C1 segment of cervical spinal cord (tissue), 14 donors: ENCODE measurements at places on chromosomes 6 and 20.

DNA sequence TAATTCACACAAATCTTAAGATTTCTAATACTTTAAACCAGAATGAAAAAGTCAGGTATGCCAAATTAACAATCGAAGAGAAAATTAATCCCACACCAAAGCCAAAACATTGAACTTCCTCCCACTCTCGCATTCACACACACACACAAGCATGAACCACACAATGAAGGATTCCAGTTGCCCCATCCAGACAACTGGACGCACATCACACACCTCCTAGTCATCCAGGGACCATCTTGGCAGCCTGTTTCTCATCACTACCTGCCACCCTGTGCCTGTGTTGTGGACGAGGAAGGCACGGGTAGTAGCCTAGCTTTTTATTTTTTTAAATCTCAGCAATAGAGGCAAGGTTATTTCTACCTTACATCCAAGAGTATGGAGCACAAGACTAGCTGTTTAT is 15.2 kb downstream of the B4GALT5 start:
- DNase-seq: no peak

- DNase-seq: no peak
Observed at GRCh38 chr20:8505476-8506200, 373.6 kb downstream of the PLCB1 start.

- DNase-seq: no peak
Observed at GRCh38 chr6:151260205-151260604, 20.4 kb downstream of the AKAP12 start.

- no peak for DNase-seq
Observed at GRCh38 chr20:61936701-61937131, 129.0 kb downstream of the TAF4 start.

GRCh38 chr6:43921039-43921438 is 151.0 kb downstream of the VEGFA start:
- no peak for DNase-seq

- peak; percentile 55 for DNase-seq
Observed at GRCh38 chr20:32052778-32053362, 828 bp downstream of the HCK start.

DNA sequence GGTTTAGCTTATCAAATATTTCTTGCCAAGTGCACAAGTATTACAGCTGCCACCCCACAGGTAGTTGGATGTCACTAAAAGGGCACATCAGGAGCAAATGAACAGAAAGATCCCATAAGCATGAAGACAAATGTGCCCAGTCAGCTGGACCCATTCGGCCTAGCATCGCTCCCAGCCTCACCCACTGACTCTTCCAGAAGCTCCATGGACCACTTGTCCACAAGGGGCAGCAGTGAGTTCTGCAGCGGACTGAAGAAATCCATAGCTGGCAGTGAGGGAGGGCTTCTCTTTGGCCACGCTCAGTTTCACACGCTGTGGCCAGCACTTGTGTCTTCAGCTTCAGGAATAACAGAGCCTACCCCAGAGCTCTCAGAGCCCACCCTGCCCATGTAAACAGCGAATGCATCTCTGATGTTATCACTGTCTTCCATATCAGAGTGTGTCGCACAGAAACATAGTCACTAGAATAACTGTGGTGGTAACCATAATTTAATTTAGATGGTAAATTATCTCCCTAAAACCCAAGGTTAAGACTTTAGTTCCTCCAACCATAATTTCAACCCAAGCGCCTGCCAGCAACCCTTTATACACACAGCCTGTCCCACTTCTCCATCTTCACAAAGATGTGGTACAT is 15.8 kb downstream of the CGA start:
- peak; percentile 30 for DNase-seq

GRCh38 chr20:49037962-49038387 is 8.1 kb upstream of the CSE1L start:
- no peak for DNase-seq

DNA sequence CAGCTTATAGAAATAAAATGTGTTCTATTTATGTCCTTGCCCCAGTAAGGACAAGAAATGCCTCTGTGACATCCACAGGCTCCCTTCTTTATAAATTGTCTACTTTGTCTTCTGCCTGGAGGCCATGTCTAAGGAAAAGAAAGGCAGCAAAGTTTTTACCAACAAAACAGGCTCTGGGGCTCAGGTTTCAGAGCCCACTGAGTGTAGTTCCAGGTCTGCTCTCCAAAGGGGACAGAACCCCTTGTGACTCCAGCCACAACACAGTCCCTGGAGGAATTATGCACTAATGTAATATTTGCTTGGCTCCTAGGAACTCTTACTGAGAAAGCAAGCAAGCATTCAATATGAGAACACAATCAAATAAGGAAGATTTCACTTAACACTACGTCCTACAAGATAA is 80.1 kb downstream of the PAK5 start:
- no peak for DNase-seq

- DNase-seq: no peak
Observed at GRCh38 chr6:33958526-33959328, 154.9 kb upstream of the MLN start.

DNA sequence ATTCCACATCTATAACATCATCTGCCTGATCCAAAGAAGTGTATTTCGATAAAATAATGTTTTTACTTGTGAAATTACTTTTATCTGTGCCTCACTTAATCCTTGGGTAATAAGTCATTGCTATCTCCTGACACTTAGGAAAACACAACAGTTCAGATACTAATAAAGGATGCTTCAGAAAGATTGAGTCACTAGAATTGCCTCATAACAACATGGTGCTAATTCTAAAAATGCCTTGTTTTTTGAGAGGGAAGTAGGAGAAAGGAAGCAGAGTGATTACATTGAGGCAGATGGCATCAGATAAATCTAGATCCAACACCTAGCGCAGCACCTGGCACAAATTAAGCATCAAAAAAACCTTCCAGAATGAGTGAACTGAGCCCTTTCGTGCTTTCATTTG is 69.0 kb downstream of the NCOA7 start:
- no peak for DNase-seq

- no peak for DNase-seq
Observed at GRCh38 chr6:89351671-89352277, 748 bp downstream of the UBE2J1 start.

DNA sequence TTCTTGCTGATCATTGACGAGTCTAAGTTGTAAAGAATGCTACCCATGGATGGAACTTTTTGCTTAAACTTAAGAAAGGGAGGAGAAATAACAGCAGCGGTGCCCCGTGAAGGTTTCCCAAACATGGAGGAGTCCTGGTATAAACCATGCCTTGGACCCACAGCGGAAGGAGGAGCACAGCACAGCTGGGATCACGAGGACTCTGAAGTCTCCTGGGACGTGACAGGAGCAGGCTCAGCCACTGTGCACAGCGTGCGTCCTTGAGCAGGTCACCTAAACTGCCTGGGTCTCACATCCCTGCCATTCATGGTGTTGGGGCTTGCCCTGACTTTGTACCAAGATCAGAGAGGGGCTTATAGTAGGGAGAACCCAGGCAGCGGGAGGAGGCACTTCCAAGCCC is 56.1 kb upstream of the UNC93A start:
- no peak for DNase-seq

- DNase-seq: no peak
Observed at GRCh38 chr20:8118760-8119159, 13.3 kb upstream of the PLCB1 start.

DNA sequence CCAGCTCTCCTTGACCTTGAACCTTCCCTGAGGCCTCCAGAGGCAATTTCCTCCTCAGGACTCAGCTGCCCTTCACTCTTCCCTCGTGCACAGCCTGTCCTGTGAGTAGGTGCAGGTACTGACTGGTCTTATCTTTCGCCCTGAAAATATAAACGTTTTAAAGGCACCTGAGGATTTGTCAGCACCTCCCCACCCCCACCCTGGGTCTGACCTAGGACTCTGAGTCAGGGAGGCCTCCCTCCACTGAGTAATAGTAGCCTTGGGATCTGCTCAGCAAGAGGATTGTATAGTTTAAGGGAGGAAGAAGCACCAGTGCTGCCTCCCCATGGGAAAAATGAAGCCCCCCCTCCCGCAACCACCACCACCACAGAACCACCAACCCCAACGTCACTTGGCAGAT is 54.6 kb downstream of the PPARD start:
- DNase-seq: no peak

DNA sequence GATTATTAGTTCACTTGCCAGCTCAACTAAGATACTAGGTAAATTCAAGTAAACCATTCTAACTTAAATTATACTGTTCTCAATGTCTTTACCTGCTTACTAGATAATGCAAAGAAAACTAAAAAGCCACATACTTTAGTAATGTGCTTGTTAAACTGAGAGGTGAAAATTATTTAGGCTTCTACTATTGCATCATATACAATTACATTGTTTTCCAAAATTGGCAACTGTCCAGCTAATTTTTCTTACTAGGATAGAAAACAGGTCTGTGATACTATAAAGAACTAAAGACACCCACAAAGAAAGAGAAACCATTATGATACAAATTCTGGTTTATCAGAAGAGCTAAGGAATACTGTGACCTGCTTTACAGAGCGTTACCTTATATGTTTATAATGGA is 45.6 kb upstream of the ALDH8A1 start:
- no peak for DNase-seq

GRCh38 chr6:149864578-149865535 is 698 bp upstream of the LRP11 start:
- DNase-seq: peak; percentile 31

DNA sequence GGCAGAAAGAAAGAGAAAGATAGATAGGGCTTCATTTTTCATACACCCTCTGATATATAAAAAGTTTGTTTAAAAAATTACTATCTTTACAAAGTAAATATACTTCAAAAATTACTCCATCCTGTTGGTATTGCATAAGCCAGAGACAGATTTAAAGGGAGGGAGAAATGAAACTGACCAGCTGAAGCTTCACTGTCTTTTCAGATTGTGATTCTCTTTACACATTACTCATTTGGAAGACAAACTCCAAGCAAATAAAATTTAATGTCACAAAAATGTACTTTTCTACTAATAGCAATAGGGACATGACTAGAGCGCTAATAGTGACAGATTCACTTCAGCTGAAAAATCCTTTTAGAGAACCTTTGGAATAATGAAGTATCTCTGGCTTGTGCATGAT is 38.6 kb upstream of the MARCKS start:
- DNase-seq: no peak

- no peak for DNase-seq
Observed at GRCh38 chr6:36688739-36689075, 8.9 kb upstream of the RAB44 start.

DNA sequence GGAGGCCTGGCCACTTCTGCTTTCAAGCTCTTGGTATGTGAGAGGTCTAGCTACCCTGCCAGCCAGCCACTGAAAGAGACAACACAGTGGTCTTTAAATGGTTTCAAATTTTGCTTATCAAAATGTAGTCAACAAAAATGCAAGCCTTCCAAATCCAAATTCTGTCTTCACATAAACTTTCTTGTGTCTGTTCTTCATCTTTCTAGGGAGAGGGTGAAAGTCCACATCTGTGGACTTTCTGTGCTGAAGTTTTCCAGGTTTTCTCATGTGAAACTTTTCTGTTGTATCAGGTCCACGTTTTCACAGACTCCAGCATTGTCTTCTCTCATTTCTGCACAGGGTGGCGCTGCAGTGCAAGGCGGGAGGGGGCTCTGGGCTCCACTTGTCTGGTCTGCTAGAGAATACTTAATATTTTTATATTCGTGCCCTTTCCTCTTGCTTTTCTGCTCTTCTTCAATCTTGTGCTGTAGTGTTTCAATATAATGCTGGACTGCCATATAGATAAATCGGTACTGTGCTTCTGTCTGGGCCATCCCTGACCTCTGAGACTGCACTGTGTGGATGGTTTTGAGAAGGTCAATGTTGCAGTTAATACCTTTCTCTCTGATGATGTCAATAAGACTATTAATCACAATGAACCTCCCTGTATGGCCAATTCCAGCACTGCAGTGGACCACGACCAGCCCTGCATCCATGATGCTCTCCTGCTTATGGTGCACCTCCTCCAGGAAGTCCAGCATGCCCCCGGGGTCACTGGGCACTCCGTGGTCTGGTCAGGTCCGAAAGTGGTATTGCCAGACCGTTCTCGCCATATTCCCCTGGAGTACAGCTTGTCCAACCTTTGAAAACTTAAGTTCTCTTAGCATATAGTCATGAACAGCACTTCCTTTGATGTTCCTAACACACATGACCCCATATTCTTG is 161.6 kb upstream of the TNFAIP3 start:
- peak; percentile 20 for DNase-seq

- DNase-seq: peak; percentile 52
Observed at GRCh38 chr20:3712279-3712873, at the start of gene SIGLEC1. Gene SIGLEC1, minus strand, starts transcription at chr20:3712600. Its CDS starts 5,472 bp downstream, at chr20:3707128.

DNA sequence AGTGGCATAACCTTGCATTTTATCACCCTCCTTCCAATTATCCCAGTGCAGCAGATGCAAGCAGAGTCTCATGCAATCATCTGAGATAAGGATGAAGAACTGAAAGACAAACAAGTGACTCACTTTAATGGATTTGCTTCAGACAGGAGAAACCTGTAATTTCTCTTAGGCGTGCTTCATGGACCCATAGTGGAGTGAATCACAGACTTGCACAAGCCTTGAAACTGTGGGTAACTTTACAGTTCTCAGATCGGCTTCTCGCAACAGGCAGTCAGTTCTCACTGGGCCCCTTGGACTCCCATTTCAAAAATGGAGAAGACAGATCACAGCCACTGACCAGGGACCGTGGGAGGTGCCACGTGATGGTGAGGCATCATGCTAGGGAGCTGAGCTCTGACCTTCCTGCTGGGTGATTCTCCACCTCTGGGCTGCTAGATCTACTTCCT is at the start of gene ADGRF4:
Gene ADGRF4 (plus strand): TSS at position 239 of the 446 bp plus-strand sequence. CDS start 8,666 bp downstream, outside the sequence.
- no peak for DNase-seq

DNA sequence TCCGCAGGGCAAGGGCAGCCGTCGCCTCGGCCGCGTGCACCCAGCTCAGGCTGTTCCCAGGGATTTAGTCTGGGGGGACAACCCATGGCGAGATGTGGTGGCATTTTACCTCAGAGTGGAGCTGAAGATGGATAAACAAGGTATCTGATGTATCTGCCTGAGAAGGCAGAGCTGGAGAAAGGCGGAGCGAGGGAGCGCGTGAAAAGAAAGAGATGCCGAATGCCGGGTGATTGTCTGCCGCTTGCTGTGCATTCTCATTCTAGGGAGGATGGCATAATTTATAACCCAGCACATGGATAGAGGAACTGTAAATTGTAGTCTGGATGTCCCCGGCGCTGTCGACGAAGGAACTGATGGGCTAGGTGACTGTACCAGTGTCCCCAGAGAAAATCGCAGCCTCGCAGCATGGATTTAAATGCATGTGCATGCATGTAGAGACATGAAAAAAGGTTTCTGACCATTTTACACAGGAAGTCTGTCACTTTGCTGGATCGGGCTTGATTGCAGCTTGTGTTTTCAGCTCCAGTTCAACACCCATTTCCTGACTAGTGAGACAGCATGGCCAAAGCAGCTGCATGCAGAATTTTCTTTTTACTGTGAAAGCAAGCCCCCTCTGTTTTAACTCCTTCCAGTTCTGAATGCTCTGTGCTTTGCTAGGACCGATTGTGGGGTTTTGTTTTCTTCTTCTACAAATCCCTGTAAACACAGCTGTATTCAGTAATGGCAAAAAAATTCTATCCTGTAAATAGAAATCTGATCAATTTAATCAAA is 149.7 kb downstream of the PRL start:
- DNase-seq: no peak

DNA sequence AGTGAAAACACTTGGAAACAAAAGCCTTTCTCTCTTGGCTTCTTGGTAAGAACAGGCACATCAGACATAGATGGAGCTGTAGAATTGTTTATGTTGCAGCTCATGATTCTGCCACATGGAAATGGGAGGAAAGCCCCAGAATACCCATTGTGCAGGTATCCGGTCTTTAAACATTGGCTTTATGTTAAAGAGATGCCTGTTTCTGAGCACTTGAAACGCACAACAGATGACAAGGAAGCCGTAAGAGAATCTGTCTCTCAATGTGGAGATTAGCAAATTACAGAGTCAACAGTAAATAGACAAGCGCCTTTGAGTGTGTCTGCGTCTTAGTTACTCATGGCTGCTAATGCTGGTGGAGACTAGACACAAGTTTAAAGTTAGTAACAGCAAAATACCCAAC is 10.5 kb downstream of the TNFAIP3 start:
- DNase-seq: no peak
